ENCODE measurements at places on chromosomes 11 and 22.

GRCh38 chr11:26696330-26696729 lies 25.5 kb downstream of the SLC5A12 start:
- DNase-seq, result no peak

GRCh38 chr22:42763965-42764480 lies 43.4 kb upstream of the A4GALT start:
- no peak for DNase-seq

DNA sequence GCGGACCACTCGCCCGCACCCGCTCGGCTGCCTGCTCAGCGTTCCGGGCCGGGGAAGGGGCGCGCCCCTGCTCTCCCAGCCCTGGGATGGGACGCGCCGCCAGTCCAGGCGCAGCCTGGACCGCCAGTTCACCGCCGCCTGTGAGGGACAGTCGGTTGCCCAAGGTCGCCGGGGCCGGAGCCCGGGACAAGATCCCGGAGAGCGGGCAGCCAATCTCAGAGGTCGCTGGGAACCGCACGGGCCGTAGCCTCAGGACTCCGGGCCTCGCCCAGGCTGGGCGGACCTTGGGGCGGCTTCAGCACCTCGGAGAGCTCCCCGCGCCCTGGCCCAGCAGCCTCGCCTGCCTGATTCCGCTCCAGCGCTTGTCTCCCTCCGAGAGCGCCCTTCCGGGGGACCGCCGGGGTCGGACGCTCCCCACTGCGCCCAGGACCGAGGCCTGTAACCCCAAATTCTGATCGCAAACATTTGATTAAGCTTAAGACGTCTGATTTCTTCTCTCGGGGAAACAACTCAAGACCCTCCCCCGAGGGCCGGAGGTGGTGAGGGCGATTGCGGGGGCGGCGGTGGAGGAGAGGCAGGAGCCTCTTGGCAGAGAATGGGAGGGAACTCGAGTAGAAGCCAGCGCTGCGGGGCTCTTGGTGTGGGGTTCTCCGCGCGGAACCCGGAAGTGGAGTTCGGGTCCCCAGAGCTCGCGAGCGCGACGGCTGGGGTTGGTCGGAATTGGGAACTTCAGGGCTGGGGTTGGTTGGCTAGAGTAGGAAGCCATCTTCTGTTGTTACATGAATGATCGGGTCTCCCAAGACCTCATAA lies 1.1 kb upstream of the CHRM4 start:
- DNase-seq, result peak; percentile 59

GRCh38 chr22:22944268-22944985 lies 56.8 kb downstream of the IGLL5 start:
- no peak for DNase-seq

DNA sequence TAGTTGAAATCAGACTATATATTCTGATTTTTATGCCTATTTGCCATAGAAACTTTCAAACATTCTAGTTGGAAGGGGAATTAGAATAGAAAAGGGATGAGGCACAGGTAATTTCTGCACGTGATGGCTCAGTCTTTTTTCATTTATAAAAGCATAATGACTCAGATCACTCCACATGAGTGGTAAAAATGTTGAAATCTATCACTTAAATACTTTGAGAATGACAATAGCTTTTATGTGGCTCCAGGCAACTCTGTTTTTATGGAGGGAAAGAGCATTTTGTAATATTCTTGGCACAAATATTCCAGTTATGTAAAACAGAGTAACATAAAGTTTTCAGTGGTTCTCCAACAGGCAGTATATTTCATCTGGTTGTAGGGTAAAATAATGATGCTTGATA lies 5.9 kb upstream of the MMP3 start:
- no peak for DNase-seq

GRCh38 chr22:30080805-30081204 lies 541 bp downstream of the HORMAD2 start:
- DNase-seq, result no peak

DNA sequence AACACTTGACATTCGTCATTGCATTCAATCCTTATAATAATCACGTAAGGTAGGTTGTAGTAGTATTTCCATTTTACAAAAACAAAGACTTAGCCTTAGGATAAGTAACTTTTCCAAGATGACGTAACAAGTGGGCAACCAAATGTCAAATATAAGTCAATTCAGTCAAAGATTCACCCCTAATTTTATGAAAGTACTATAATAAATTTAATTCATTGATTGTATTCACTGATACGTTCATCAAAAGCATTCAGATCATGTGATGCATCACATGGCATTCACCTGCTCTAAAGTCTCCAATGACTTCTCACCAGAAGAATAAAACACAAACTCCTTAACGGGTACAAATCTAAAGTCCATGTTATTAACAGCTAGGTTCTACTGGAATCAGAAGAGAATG lies 2.1 kb downstream of the KIF18A start:
- no peak for DNase-seq

- no peak for DNase-seq
Measured at GRCh38 chr11:100705447-100705846, 18.4 kb downstream of the ARHGAP42 start.

- DNase-seq, result no peak
Measured at GRCh38 chr11:62687508-62688396, 1.6 kb downstream of the LRRN4CL start.

GRCh38 chr22:39012533-39013511 lies 1.2 kb upstream of the APOBEC3C start:
- DNase-seq, result no peak
